AG04449 (cell line): ENCODE measurements at places on chromosomes 11 and 22.

DNA sequence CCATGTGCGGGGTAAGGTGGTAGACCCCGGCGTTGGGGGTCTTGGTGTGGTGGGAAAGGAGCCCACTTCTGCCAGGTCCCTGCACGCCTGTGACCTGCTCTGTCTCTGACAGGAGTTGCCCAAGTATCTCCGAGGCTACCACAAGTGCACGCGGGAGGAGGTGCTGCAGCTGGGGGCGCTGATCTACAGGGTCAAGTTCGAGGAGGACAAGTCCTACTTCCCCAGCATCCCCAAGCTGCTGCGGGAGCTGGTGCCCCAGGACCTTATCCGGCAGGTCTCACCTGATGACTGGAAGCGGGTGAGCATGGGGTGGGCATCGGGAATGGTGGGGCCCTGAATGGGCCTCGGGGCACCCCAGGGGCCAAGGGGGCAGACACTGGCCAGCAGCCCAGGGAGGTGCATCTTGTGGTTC, 83.0 kb downstream of the MYO7A start:
- DNase-seq = no peak

DNA sequence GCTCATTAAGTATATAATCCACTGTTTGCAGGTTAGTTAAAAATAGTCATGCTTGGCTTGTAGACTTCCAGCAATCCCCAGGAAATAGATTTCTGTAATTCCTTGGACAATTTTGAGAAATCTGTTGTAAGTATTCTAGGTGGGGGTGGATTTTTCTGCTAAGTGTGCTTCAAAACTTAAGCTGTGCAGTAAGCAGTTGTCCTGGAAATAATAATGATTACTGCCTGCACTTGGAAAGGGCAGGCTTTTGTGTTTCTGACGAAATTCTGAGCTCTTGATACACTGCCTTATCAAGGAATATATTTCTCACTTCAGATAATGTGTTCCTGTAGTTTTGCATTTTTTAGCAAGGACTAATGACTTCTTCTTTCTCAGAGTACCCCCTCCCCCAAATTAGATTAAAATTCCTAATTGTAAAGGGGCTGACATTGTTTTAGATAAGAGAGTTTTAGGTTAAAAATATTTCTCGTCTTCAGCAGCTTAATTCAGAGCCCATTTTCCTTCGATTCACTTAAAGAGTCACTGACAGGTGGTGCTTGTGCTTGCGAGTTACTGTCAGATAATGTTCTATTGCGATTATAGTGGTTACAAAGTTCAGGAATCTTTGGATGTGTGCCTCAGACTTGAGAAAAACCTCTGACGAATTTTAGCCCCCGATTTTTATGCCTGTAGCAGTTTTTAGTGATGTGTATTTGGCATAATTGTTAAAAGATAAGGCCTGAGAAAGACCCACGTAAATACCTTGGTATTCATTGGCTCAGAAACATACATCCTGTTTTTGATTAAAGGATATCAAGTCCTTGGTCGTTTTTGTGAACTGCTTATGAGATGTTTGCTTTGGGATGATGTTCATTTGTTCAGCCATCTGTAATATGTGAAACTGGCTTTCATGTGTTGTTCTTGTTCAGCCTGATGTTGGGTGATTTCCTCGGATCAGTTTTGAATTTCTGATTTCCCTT, 120.5 kb downstream of the HIPK3 start:
- no peak for DNase-seq

DNA sequence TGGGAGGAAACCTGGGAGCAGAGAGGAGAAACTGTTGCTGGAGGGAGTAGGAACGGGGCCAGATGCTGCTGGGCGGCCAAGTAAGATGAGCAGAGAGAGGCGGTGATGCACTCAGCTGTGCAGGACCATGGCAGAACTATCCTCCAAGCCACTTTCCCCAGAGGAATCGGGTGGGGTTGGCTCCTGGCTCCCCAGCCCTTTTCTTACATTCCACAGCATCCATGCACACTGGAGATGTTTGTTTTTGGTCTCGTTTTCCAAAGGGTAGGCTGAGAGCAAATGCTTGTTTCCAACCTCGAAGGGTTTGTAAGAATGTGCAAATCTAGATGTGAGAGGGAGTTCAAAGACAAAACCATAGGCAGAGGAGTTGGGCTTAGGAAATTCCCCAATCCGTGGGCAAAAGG, 73.2 kb downstream of the DBX1 start:
- peak; percentile 96 for DNase-seq

DNA sequence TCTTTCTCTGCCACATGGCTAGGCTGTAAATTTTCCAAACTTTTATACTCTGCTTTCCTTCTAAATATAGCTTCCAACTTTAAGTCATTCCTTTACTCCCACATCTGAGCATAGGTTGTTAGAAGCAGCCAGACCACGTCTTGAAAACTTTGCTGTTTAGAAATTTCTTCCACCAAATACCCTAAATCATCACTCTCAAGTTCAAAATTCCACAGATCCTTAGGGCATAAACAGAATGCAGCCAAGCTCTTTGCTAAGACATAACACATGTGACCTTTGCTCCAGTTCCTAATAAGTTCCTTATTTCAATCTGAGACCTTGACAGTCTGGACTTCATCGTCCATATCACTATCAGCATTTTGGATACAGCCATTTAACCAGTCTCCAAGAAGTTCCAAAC, 749.9 kb downstream of the METTL15 start:
- no peak for DNase-seq

GRCh38 chr11:104332110-104332509, 168.2 kb upstream of the PDGFD start:
- DNase-seq = no peak

DNA sequence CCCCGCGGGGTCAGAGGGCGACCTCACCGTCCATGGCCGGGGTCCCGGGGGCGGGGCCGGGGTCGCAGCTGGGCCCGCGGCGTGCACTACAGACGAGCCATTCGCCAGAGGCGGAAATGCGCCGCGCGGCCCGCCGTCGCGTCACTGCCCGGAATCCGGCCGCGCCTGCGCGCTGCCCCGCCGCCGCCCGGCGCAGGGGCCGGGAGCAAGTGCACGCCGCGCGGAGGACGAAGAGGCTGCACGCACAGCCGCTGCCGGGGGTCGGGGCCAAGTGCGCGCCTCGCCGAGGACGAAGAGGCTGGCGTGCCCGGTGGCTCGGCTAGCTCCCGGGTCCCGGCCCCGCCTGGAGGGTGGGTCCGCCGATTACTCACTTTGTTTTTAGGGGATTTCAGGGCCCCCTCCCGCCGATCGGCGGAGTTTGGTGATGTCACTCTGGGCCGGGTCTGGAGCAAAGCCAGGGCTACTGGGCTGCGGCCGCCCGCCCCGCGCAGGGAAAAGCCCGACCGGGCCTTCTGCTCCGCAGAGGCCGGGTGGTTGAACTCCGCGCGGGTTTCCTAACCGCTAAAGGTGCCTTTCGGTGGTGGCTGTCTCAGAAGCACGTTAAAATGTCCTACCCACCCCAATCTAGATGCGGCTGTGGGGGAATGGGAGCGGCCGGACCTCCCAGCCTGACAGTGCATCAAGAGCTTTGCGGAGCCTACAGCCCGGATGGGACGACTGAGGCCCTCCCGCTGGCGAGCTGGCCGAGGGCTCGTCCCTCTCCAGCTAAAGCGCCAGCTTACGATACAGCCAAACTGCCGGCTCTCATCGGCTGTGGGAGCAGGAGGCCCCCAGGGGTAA, at the start of gene RELA:
RELA (minus strand) TSS at position 118 of the 840 bp plus-strand sequence; CDS start at position 34, 84 bp downstream.
- DNase-seq = peak; percentile 63

- DNase-seq = no peak
Observed at GRCh38 chr11:86003654-86004053, 65.2 kb downstream of the PICALM start.

GRCh38 chr11:60378354-60378753, at the start of gene MS4A7:
Gene MS4A7, plus strand, starts transcription at chr11:60378532. Its CDS starts 4,610 bp downstream, at chr11:60383142.
- DNase-seq = no peak

DNA sequence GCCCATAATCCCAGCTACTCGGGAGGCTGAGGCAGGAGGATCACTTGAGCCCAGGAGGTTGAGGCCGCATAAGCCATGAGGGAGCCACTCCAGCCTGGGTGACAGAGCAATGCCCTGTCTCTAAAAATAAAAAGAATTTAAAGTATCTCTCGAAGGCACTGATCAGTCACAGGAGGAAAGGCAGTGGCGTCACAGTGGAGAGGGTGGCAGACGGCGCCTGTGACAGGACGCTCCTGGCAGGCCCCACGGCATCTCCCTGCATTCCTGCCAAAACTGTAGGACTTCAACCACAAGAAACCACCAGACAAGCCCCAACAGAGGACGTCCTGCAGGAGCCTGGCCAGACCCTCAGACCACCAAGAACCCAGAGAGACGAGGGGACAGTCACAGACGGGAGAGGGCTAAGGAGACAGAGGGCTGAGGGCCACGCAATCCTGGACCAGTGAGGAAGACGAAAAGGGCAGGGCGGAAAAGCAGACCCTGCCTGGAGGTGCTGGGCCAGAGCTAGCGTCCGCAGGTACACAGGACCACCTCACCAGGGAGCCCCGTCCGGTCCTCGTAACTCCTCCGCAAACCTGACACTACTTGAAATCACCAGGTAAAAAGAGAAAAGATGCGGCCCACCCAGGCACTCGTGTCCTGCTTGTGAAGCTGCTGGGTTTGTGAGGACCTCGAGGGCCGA, 5.9 kb downstream of the RNH1 start:
- DNase-seq = no peak

GRCh38 chr11:45772986-45773785, 31.8 kb upstream of the SLC35C1 start:
- DNase-seq = no peak
